EL (cell line): ENCODE measurements at places on chromosomes 2 and 18.

DNA sequence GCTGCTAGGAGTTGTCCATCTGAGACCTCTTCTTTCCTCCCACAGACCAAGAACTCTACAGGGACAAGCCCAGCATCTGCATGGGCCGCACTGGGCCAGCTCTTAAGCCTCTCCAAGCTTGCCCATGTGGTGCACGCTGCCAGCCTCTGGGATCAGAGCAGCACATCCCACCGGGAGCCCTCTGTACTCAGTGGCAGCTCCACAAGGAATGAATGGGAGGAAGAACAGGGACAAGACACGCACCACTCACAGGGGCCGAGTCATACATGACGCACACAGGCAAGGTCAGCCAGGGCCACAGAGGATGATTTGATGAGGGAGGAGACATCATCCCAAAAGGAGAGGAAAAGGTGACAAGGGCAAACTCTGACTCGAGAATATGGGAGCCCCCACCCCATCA is 268.3 kb downstream of the KLHL29 start:
- DNase-seq = peak; percentile 32

DNA sequence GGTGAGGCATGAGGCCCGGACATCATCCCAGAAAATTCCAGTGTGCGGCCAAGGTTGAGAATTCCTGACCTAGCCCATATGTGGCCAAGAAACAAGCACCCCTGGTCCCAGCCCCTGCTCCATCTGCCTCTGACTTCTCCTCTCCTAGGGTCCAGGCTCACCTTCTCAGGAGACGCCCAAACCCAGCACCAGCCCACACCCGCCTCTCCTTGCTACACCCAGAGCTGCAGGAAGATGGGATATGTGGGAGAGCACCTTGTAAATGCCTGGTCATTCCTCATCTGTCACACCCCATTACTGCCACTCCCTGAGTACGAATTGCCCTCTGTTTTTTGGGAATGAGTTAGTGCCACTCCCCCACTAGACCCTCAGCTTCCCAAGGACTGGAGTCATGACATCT is 7.3 kb upstream of the ATP6V1B1 start:
- no peak for DNase-seq

DNA sequence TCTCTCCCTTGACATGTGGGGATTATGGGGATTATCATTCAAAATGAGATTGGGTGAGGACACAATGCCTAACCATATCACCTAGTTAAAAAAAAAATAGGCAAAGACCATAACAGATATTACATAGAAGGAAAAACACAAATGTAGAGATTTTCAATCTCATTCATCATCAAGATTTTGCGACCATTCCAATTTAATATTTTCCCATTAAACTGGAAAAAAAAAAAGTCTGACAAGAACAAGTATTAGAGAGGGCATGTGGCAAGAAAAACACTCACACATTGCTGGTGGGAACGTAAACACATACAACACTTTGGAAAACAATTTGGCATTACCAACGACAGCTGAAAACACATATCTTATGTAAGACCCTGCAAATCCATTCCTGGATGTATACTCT is 71.0 kb upstream of the MYCN start:
- no peak for DNase-seq

DNA sequence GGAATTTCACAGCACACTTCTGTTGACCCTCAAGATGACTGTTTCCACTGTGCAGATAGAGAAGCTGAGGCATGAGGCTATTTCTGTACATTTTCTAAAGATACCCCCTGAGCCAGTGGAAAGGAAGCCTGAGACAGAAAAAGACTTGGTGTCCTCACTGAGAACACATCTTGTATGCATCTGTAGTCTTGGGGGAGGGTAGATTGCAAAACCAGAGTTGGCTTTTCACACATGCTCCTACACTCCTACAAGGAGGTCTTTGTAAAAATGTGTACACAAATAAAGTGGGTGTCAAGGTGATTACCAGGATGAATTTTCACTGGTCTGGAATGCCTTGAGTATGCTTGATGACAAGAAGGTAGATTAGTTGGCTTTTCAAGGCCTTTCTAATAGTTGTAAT is 98.0 kb downstream of the KCTD18 start:
- no peak for DNase-seq

GRCh38 chr2:112153501-112153900 is 15.3 kb downstream of the FBLN7 start:
- DNase-seq = no peak

GRCh38 chr2:69733342-69734034 is 8.4 kb upstream of the ANXA4 start:
- no peak for DNase-seq

DNA sequence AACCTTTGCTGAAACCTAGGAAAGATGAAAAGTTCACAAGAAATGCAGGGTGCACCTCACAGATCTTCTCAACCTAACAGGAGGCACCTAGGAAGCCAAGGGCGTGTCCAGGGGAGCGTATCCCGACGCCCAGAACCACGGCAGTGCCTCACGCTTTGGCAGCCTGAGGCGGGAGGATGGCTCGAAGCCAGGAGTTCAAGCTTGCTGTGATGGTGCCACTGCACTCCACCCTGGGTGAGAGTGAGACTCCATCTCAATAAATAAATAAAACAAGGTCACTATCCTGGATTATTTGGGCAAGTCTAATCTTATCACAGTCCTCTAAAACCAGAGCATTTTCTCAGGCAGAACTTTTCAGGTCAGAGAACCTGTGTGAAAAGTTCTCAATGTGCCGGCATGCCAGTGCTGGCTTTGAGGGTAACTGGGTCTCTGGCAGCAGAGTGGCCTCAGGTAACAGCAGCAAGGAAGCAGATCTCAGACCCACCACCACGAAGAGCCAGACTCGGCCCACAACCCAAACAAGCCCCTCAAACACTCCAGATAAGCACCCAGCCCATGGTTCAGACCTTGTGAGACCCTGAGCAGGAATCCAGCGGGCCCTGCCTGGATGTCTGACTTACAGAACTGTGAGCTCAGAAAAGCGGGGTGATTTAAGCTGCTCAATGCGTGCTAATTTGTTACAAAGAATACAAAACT is 11.7 kb downstream of the HSBP1L1 start:
- no peak for DNase-seq

DNA sequence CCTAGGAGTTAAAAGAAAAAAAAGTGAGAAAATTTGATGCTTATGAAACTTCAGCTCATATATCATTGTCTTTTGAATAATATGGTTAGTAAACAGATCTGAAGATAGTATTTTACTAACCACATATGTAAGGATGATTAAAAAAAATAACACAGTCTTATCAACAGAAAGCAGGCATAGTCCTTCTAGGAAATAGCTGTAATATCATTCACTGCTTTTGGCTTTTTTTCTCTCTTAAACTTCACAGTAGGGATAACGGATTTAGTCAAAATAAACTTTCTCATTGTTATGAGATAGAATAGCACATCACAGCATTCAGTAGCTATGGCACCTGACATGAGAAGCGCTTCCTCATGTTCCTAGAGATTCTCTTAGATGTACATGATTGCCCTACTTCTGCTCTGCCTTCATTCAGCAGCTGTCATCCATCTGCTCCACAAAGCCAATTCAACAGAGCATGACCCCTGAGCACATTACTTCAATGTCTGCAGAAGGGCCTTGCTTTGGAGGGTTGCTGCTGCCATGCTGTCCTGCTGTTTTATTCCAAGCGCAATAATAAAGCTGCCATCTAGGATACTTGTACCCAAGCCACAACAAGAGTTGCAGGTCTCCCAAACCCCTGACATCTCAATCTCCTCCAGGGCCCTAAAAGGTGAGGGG is 67.0 kb downstream of the TTC21B start:
- DNase-seq = no peak

GRCh38 chr2:205714789-205715720 is 32.8 kb downstream of the NRP2 start:
- DNase-seq = no peak

GRCh38 chr18:4672162-4672561 is 217.1 kb upstream of the DLGAP1 start:
- no peak for DNase-seq

GRCh38 chr2:231452799-231453508 is 11.3 kb downstream of the NCL start:
- DNase-seq = peak; percentile 31

DNA sequence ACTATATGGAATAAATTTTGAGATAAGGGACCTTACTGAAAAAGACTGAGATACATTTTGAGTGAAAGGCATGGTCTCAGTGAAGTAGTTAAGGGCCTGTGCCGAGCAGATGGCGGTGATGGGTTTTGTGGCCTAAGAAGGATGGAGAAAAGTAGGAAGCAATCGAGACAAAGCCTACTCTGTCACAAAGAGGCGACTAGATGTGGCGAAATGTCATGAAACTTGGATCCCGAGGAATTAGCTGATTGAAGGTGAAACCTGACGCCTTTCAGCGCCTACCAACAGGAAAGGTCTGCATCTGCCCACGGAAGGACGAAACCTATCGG is 558 bp upstream of the CEP192 start:
- no peak for DNase-seq

DNA sequence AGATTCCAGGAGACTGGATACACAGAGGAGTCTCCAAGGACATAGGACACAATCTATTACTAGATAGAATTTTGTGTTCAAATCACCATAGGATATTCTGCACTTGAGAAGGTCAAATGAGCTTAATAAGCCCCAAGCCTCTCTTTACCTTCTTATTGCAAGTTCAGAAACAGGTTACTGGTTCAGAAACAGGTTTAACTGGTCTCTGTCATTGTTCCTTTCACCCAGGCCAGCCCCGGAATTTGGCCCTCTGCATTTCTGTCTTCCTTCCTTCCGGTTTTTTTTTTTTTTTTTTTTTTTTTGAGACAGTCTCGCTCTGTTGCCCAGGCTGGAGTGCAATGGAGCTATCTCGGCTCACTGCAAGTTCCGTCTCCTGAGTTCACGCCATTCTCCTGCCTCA is 700.2 kb downstream of the EPHA4 start:
- DNase-seq = no peak

DNA sequence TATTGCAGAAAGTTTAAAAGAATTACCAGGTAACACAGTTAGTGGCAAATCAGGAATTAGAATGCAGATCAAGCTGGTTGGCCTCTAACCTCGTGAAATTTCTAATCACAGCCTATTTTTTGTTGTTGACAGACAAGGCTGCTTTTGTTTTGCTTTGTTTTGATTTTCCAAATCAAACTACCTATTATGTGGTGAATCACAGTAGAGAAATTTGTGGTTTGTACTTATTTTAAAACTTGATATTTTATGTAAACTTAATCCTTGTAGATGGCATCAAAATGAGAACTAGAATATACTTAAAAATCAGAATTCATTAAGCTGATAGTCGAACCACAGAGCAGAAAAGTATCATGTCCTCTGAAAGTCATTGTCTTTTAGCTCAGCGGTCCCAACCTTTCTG is 258.1 kb downstream of the CTNNA2 start:
- no peak for DNase-seq

DNA sequence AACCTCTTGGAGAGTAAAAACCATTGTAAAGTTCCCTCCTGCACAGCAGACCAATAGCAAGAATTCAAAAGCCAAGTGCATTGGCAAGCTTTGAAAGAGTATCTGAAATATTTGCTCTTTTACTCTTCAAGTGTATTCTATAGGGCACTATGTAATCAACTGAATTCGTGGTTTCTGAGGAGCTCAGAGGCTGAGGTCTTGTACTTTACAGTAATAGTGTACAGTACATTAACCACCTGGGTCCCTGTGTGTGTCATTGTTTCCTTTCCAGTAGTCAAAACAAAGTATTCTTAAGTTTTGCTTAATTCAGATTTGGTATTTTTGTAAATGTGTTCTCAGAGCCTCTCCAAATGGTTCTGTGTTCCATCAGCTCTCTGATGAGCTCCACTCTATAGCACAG is 769.7 kb downstream of the LRRTM4 start:
- no peak for DNase-seq

- DNase-seq = no peak
Measured at GRCh38 chr2:136448986-136449780, 316.2 kb upstream of the THSD7B start.

- DNase-seq = no peak
Measured at GRCh38 chr2:96092951-96093350, 23.4 kb downstream of the ADRA2B start.

- peak; percentile 61 for DNase-seq
Measured at GRCh38 chr18:58230438-58231179, 186.6 kb downstream of the NEDD4L start.
